ENCODE measurements at places on chromosomes 7 and 10.

- DNase-seq, result peak; percentile 74
Measured at GRCh38 chr7:152462995-152463708, 27.3 kb upstream of the KMT2C start.

DNA sequence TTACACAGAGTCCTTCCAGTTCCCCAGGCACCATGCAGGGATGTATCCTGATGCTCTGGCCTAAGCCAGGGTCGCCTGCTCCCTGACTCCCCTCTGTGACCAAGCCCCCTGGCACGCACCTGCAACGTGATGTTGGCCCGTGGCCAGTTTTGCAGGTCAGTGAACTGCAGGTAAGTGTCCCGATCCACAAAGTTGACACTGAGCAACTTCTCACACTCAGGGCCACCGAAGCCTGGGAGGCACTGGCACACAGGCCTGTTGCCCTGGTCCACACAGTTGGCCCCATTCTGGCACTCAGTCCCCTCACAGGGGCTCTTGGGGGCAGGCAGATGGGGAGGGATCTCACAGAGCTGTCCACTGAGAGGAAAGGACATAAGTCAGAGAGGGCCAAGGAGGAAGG is 174.3 kb downstream of the LCOR start:
- DNase-seq, result no peak

GRCh38 chr10:120005207-120006201 is 113.0 kb downstream of the SEC23IP start:
- DNase-seq, result peak; percentile 3

GRCh38 chr7:1865571-1866255 is 195.6 kb downstream of the ELFN1 start:
- no peak for DNase-seq

GRCh38 chr10:21514818-21515351 is 10.6 kb downstream of the SKIDA1 start:
- DNase-seq, result no peak

- DNase-seq, result no peak
Measured at GRCh38 chr10:116926426-116926825, 77.1 kb downstream of the ENO4 start.

GRCh38 chr10:12357525-12358151 is 8.3 kb downstream of the CAMK1D start:
- no peak for DNase-seq

GRCh38 chr10:43202657-43203447 is 64.0 kb downstream of the RASGEF1A start:
- no peak for DNase-seq

GRCh38 chr7:73872056-73872908 is 11.3 kb downstream of the TMEM270 start:
- no peak for DNase-seq

DNA sequence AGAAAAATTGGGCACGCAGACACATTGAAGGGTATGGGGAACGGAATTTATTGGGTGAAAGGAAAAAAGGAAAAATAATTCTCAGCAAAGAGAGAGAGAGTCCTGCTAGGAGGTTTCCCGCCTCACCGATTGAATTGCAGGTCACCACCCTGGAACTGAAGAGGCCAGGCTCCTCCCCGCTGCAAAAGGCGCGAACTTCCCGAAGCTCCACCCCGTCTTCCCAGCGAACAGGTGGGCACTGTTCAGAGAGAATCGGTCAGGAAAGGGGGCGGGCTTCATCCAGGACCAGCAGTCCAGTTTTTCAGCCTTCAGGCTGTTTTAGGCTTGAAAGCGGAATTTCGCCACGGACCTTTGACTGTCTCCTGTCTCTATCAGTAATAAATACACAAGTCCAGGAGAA is 27.3 kb upstream of the CADPS2 start:
- DNase-seq, result no peak

GRCh38 chr10:132765435-132765834 is 20.5 kb downstream of the NKX6-2 start:
- no peak for DNase-seq

- DNase-seq, result no peak
Measured at GRCh38 chr7:82676777-82677463, 233.3 kb upstream of the CACNA2D1 start.

DNA sequence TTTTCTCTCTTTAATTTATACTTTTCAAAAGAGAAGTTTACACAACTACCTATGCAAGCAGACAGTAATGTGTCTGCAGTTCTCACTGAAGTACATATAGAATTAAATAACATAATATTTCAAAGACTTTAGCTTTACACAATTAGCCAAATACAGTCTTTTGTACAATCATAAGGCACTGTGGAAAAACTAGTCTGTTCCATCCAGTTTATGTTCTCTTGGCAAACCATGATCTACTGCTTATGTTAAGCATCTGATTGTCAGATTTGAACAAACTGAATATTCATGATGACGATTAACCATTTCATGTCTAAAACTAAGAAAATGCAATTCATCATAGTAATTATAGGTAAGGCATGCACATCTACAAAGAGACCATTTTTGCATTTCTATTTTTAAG is 842 bp downstream of the SEMA3A start:
- no peak for DNase-seq

DNA sequence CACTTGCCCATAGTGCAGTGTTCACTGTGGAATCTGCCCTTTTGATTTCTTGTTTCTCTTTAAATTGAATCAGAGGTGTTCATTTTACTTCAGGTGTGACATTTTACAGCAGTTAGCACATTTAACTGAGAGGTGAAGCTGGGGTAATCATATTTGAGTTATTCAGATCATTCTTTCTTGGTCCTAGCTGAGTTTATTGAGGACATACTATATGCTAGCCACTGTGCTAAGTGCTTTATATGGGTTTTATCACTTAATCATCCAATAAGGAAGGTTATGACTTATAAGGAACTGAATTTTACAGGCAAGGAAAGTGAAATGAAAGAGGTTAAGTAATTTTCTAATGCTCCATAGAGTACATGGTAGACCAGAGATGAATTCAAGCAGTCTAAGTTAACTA is 79.7 kb downstream of the PON1 start:
- DNase-seq, result no peak

GRCh38 chr10:1595726-1596125 is 141.6 kb downstream of the ADARB2 start:
- no peak for DNase-seq

DNA sequence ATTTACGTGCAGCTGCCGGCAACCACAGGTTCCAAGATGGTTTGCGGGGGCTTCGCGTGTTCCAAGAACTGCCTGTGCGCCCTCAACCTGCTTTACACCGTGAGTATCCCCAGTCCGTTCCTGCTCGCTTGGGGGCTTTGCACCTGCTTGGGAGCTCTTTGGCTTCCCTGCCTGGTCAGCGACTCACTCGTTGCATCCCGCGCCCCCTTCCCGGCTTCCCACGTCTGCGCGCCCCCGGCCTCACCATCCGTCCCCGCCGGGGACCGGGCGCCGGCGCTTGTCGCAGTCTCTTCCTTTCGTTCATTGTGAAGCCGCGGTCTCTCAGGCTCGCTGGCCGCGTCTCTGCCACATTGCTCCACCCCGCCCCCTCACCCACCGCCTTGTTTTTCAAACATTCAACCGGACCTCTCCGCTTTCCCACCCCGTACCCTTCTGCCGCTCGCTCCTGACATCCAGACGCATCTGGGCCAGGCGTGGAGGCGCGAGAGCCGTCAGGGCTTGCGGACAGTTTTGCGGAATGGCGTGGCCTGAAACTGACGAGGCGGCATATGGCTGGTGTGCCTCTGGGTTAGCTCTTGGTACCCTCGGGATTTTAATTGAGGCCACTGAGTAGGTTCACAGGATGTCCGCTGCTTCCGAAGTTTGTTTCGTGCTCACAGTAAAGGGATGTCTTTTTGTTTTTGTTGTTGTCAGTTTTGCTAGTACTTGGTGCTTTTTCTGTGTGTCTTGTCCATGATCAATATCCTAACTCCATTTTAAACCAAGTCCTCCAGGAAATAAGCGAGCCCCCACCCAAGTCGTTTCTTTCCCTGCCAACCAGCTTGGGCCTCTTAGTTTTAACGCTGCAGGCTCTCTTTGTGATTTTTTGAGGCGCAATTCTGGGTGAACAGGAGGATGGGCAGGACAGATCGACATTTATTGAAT is 639 bp downstream of the TSPAN13 start:
- peak; percentile 39 for DNase-seq

DNA sequence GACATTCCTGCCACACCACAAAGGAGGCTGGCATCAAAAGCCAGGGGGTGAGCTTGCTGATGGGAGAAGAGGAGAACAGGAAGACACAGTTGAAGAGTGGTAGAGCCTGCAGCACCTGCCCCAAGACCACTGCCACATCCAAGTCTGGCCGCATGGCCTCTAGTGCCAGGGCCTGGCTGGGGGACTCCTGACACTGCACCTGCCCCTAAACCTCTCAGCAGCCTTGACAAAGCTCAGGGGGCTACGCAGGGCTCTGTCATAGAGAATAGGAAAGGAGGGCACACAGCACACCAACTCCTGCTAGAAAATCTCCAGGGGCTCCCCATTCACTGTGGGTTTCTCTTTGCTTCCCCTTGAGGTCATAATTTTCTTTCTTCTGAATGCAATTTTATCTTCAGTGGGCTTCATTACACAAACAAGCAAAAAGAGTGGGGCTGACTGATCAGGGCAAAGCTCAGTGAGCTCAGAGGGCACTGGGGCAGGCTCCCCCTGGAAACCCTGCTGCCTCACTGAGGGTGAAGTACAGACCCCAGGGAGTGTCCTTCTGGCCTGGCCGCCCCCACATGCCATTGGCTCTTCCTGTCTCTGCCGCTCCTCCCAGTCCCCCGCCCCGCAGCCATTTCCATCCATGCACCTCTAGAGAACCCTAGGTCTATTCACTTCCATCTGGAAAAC is 37.2 kb downstream of the VOPP1 start:
- DNase-seq, result no peak

GRCh38 chr7:2971914-2972834 is 71.5 kb downstream of the CARD11 start:
- no peak for DNase-seq

DNA sequence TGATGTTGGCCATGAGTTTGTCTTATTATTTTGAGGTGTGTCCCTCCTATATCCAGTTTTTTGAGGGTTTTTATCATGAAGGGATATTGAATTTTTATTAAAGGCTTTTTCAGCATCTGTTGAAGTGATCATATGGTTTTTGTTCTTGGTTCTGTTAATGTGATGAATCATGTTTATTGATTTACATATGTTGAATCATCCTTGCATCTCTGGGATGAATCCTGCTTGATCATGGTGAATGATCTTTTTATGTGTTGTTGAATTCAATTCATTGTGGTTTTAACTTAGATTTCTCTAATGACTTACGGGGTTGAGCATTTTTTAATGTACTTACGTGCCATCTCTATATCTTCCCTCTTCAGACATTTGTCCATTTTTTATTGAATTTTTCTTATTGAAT is 22.9 kb downstream of the DLD start:
- DNase-seq, result no peak

DNA sequence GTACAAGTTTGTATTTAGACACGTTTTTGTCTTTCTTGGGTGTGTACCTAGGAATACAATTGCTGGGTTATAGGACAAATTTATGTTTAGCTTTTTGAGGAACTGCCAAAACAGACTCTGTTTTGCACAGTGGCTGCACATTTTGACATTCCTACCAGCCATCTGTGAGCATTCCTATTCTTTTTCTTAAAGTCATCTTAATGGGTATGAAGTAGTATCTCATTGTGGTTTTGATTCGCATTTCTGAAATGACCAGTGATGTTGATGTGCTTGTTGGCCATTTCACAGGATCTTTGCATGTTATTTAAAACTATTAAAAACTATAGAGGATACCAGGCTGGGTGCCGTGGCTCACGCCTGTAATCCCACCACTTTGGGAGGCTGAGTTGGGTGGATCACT is 32.6 kb upstream of the IL15RA start:
- DNase-seq, result peak; percentile 43

GRCh38 chr10:88433565-88434186 is 149.4 kb downstream of the RNLS start:
- DNase-seq, result peak; percentile 22

- DNase-seq, result peak; percentile 72
Measured at GRCh38 chr10:3424111-3424851, 251.7 kb upstream of the PITRM1 start.

- DNase-seq, result no peak
Measured at GRCh38 chr7:28418311-28418710, 6.0 kb downstream of the CREB5 start.

DNA sequence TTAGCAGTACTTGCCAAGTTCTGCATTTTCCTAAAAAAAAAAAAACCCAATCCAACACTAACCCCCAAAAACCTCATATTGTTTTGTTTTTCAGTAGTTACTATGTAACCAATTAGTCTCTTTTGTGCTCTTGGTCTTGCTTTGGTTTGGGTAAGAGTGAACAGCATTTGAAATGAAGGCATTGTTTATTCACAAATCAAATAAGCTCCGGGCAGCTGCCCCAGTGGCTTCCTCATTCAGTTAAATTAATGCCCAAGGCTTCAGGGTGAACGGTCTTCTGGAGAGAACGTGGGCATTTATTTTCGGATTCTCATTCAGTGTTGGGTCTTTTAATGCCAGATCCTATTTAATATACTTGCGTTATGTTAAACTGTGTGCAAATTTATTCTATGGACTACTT is 108.7 kb downstream of the GFRA1 start:
- DNase-seq, result no peak

- DNase-seq, result no peak
Measured at GRCh38 chr7:95469187-95469586, 16.6 kb upstream of the ASB4 start.

- DNase-seq, result no peak
Measured at GRCh38 chr10:72083790-72084459, 4.4 kb downstream of the SPOCK2 start.

- no peak for DNase-seq
Measured at GRCh38 chr7:46929359-46929758, 652.6 kb downstream of the TNS3 start.

DNA sequence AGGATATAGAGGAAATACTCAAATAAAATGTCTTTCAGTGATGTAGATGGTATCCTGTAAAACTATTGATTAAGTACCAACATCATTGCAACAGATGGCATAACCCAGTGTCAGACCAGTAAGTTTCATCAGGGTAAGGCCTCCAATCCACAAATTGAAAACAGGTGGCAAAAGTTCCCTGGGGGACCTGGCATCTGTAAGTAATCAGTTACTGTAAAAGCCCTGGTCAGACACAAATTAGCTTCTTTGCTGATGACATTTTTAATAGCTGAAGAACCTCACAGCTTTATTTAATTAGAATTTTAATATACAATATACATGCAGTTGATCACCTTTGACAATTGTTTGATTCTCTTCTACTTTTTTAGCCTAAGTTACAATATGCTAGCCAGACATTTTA is 152.5 kb downstream of the PLXDC2 start:
- no peak for DNase-seq

DNA sequence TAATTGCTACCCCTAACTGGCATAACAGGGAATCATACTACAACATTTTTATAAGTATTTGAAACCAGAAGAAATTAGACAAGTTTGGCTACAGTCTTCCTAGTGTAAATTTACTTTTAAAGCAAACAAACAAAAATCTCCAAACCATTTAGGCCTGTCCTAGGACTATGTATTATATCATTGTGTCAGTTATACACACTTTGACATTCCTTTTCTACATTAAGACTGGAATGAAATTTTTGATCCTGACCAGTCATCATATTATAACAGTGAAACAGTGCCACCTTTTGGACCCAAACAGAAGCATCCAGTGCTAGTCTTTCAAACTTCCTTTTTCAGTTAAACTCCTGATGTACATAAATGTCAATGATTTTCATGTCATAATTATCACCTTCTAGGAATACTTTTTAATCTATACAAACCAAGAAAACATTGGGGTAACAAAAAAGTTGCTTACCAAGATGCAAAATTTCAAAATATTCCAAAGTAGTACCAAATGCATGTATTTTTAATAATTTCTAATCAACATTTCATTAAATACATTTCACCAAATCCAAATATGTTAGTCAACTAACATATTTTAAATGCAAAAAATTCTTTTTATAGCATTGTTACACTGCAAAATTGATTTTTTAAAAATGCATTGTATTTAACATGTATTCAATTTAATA is 75.7 kb downstream of the IMMP2L start:
- peak; percentile 79 for DNase-seq

GRCh38 chr10:118638680-118639079 is 43.2 kb upstream of the PRLHR start:
- no peak for DNase-seq
